Thymus (tissue), 14 donors: ENCODE measurements at places on chromosomes 2 and 18. TPM values are rescaled to one million over a fixed set of nuclear protein-coding genes. Genes with fewer than 3 reads are reported as not detected.
A peak's percentile ranks its signal among the peaks of the same experiment; 100 is the strongest.

The GPR45 gene
- total RNA-seq, result not detected

The DUSP19 gene
- 2.8 TPM for total RNA-seq

The ACVR1 gene
- total RNA-seq, result 3.0 TPM

The CLEC4F gene
- 0.09 TPM for total RNA-seq

DNA sequence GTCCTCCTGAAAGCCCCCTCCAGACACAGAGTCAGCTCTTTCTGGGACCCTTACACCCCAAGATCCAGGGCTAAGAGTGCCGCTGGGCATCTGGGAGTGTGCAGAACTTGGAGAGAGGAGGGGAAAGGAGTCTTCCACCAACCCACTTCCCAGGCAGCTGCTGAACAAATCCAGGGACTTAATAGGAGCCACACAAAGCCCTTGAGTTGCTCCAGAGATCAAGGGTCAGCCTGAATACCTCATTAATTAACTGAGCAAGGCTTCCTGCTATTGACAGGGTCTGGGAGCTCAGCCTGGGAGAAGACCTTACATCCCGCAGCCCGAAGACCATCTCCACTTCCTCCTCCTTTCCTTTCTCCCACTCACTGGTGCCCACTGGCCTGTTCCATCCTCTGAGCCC lies 108.3 kb downstream of the CELF4 start:
- H3K27me3 ChIP-seq, result peaks cover 8% of the 10 kb centered on the region
- H3K36me3 ChIP-seq, result no peaks in the 10 kb centered on the region
- no peaks in the 10 kb centered on the region for H3K4me1 ChIP-seq
- H3K4me3 ChIP-seq, result no peak overlapping the region

DNA sequence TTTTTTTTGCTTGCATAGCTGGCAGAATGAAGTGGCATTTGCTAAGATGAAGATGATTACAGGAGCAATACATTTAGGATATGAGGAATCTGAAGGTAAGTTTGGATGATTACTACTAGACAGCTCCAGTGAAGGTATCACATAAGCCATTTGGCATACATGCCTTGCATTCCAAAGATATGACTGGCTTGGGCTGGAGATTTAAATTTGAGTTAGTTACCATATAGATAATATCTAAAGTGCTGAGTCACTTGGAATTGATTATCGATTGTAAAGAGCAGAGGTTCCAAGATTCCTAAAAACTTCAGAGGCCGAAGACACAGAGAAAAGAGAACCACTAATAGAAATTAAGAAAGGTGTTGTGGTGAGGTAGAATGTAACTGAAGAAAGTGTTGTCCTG lies 1026.4 kb downstream of the DSC3 start:
- no peak for DNase-seq
- H3K4me1 ChIP-seq, result no peaks in the 10 kb centered on the region
- H3K4me3 ChIP-seq, result no peak overlapping the region
- H3K36me3 ChIP-seq, result no peaks in the 10 kb centered on the region

- DNase-seq, result peak; percentile 9
- H3K4me3 ChIP-seq, result no peak overlapping the region
- H3K4me1 ChIP-seq, result no peaks in the 10 kb centered on the region
- no peak overlapping the region for H3K27ac ChIP-seq
- no peaks in the 10 kb centered on the region for H3K36me3 ChIP-seq
- no peaks in the 10 kb centered on the region for H3K27me3 ChIP-seq
Measured at GRCh38 chr2:177908182-177908581, 164.4 kb downstream of the PDE11A start.

DNA sequence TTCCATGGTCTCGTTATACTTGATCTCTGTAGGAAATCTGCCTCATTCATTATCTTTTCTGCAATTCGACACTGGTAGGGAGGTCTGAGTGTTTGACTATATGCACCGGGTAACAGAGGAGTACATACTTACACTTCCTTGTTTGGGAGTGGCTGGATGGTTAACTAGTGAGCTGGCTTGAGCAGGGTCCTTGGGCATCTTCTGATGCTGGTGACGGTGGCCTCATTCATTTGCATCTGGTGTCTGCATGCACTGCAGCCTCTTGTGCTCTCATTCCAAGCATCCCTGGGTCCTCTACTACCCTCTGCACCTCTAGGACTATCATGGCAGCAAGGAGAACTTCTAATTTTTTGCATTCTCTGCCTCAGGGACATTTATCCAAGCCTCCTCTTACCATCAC lies 100.0 kb upstream of the TCF4 start:
- DNase-seq, result no peak
- H3K4me3 ChIP-seq, result no peak overlapping the region
- no peaks in the 10 kb centered on the region for H3K36me3 ChIP-seq
- H3K4me1 ChIP-seq, result no peaks in the 10 kb centered on the region

- no peak overlapping the region for H3K4me3 ChIP-seq
- peaks cover 11% of the 10 kb centered on the region for H3K36me3 ChIP-seq
- no peak for DNase-seq
- H3K4me1 ChIP-seq, result peaks cover 12% of the 10 kb centered on the region
Measured at GRCh38 chr2:224922142-224922727, 120.0 kb downstream of the DOCK10 start.

- no peaks in the 10 kb centered on the region for H3K27me3 ChIP-seq
- no peaks in the 10 kb centered on the region for H3K4me1 ChIP-seq
- no peaks in the 10 kb centered on the region for H3K36me3 ChIP-seq
- H3K27ac ChIP-seq, result no peak overlapping the region
Measured at GRCh38 chr2:235647877-235648276, 154.0 kb downstream of the AGAP1 start.

DNA sequence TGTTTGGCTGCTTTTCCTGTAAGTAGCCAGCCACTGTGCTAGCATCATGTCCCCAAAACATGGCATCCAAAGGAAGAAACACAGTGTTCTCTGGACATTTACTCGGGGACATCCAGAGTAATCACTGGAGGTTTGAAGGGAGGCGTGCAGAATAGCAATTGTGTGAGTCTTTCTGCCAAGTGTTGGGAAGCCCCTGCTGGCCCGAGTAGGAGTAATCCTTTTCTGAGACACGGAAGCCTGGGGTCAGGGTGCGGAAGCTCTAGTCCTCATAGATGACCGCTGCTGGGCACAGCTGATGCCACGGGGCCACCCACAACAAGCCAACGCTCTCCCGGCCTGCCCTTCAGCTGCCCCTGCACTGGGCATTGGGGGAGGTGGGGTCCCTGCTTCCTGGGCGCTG lies 24.8 kb upstream of the HDAC4 start:
- H3K36me3 ChIP-seq, result no peaks in the 10 kb centered on the region
- H3K27ac ChIP-seq, result no peak overlapping the region
- H3K4me3 ChIP-seq, result no peak overlapping the region
- DNase-seq, result no peak
- H3K4me1 ChIP-seq, result no peaks in the 10 kb centered on the region

DNA sequence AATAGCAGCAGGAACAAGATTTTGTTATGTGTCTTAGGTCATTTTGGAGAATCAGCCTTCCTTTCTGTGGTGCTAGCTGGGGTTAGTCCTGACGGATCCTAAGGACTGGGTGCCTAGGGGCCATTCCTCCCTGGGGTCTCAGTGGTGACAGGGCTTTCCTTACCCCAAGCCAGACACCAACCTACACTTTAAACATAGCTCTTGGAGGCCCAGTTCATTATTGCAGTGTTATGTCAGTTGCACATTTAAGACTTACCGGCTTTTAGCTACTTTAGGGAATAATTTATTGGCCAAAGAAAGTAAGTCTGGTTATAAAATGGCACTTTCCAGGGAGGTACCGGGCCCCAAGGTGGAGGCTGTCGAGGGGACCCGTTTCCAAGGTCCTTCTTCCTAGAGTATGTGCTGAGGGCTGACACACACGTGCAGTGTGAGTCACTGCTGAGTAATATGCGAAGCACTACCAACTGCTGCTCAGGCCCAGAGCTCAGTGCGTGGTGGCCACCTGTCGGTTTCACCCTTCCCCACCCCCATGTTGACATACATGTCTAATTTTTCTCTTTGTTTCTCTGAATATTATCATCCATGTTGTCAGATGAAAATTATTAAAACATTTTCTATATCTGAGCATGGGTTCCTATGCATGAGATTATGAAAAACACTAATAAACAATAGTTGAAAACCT lies 37.0 kb upstream of the GRHL1 start:
- H3K4me3 ChIP-seq, result no peak overlapping the region
- H3K4me1 ChIP-seq, result no peaks in the 10 kb centered on the region
- H3K27me3 ChIP-seq, result no peaks in the 10 kb centered on the region
- no peak for DNase-seq

DNA sequence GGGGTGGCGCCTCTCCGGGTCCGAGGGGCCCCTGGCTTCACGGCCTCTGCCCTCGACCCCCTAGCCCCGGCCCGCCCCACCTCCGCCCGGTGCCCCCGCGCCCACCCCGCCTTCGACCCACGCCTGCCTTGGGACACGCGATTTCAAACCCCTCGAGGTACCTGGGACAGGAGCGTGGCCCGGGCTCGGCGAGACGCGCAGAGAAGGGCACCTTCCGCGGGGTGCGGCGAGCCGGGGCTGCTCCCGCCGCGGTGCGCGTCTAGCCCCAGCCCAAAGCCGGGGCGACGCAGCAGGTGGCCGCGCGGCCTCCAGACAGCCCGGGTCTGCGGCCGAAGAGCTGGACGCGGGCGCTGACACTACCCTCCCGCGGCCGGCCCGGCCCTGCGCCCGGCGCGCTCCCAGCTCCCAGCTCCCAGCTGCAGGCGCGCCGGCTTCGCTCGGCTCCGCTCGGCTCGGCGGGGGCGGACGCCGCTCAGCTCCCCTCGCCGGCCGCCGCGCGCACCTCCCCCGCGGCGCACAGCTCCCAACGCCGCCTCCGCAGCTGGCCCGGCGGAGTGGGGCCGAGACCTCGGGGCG lies at the start of gene CRACDL:
Gene CRACDL, minus strand, starts transcription at position 449 of the 576 bp plus-strand sequence. CDS start 89,425 bp downstream, outside the sequence.
- no peak within 1 kb of the TSS for H3K4me3 ChIP-seq
- no peak for DNase-seq
- no peaks in the 10 kb centered on the region for H3K36me3 ChIP-seq
- peaks cover 2% of the 10 kb centered on the region for H3K4me1 ChIP-seq
- H3K27me3 ChIP-seq, result peaks cover 81% of the 10 kb centered on the region
- H3K27ac ChIP-seq, result no peak within 1 kb of the TSS

GRCh38 chr2:25337276-25337675 lies 4.4 kb downstream of the DNMT3A start:
- no peak for DNase-seq
- H3K4me3 ChIP-seq, result no peak overlapping the region
- H3K27me3 ChIP-seq, result peaks cover 4% of the 10 kb centered on the region
- peak overlapping the region; percentile 43 for H3K27ac ChIP-seq

DNA sequence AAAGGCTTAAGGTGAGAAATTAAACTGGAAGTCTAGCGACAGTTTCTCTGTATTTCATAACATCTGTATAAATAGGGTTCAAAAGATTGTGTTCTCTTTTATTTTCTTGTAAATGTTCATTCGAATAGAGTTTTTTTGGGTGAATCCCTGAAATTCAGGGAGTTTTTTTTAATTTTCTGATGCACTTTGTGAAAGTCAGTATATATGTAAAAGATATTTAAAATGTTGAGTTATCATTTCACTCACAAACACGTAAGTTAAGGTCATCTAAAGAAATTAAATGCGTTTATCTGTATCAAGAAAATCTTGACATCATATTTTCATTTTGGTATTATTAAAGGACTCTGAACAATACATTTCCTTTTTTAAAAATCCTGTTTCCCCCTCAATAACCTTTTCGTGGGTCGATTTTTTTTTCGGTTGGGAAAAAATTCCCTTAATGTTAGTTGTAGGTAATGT lies 3.4 kb downstream of the SP9 start:
- H3K36me3 ChIP-seq, result no peaks in the 10 kb centered on the region
- no peak for DNase-seq
- no peak overlapping the region for H3K4me3 ChIP-seq
- H3K27ac ChIP-seq, result no peak overlapping the region
- peaks cover 27% of the 10 kb centered on the region for H3K4me1 ChIP-seq

DNA sequence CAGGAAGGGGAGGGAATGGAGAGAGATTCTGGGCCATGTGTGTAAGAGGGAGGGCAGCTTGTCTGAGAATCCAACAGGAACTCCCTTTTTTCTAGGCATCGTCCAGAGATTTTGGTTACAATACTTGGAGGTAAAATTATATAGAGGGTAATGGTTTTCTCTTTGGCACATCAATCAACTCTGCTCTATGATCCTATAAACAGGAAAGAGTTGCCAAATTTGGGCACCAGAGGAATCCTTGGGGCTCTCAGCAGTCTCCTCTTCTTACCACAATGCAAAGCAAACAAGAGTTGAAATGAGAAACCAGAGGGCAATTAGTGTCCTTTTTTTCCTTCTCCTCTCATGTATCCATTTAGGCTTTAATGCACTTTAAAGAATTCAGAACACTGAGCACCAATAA lies 243.4 kb downstream of the SLC8A1 start:
- H3K27ac ChIP-seq, result no peak overlapping the region
- H3K27me3 ChIP-seq, result no peaks in the 10 kb centered on the region
- no peak for DNase-seq
- H3K36me3 ChIP-seq, result no peaks in the 10 kb centered on the region

- H3K27me3 ChIP-seq, result peaks cover 20% of the 10 kb centered on the region
- H3K36me3 ChIP-seq, result no peaks in the 10 kb centered on the region
- no peak overlapping the region for H3K4me3 ChIP-seq
- H3K4me1 ChIP-seq, result no peaks in the 10 kb centered on the region
- H3K27ac ChIP-seq, result no peak overlapping the region
Measured at GRCh38 chr2:120516679-120517314, 170.9 kb downstream of the INHBB start.

DNA sequence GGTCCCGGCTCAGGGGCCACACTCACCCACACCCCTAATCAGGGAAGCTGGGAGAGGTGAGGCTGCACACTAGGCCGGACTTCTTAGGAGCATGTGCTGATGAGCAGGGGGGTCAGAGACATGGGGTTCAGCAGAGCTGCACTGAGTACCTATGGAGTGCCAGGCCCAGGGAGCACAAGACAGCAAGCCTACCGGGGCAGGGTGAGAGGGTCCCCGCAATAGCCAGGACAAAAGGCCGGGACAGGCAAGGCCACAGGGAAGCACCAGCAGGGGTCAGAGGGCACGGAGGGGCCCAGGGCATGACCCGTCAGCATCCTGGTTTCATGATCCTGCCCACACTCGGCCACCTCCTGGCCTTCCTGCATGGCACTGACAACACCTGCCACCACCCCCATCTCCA lies 73.5 kb downstream of the TNS1 start:
- no peak for DNase-seq
- H3K27ac ChIP-seq, result no peak overlapping the region
- peaks cover 47% of the 10 kb centered on the region for H3K4me1 ChIP-seq
- no peaks in the 10 kb centered on the region for H3K27me3 ChIP-seq
- H3K36me3 ChIP-seq, result no peaks in the 10 kb centered on the region

DNA sequence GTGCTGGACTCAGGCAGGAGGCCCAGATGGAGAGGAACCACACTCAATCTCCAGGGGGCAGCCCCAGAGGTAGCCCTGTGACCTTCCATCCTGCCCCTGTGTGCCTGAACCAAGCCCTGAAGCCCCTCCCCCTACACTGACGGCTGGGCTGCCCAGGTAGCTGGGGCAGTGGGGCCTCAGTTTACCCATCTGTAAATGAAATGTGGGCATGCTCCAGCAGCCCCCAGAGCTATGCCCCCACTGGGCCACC lies 15.8 kb downstream of the CROCC2 start:
- H3K27ac ChIP-seq, result no peak overlapping the region
- no peak for DNase-seq
- no peaks in the 10 kb centered on the region for H3K4me1 ChIP-seq

DNA sequence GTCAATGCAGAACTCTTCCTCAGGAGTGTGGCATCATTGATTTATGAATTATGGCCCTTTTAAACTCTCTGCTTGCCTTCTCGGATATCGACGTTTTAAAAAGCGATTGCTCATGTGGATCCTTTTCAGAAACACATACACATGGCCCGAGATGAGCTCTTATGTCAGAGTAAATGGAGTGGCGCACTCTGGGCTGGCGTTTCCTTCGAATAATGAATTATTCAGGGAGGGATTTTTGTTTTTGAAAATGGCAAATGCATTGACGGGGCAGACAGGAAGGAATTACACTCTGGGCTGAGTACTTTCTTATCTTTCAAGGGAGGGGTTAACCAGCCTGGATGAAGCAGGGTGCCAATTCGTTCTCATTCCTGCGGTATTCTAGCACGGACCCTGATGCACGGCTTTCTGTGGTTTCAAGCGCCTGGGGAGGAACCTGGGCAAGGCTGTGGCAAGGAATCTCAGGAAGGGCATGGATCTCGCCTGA lies 142.7 kb downstream of the PRKCE start:
- no peak overlapping the region for H3K27ac ChIP-seq
- no peak for DNase-seq
- no peak overlapping the region for H3K4me3 ChIP-seq
- H3K4me1 ChIP-seq, result peaks cover 5% of the 10 kb centered on the region
